IMR-90 (cell line): ENCODE measurements at places on chromosomes 1 and 21.

- no peak for DNase-seq
Measured at GRCh38 chr21:15007716-15008296, 57.0 kb downstream of the NRIP1 start.

DNA sequence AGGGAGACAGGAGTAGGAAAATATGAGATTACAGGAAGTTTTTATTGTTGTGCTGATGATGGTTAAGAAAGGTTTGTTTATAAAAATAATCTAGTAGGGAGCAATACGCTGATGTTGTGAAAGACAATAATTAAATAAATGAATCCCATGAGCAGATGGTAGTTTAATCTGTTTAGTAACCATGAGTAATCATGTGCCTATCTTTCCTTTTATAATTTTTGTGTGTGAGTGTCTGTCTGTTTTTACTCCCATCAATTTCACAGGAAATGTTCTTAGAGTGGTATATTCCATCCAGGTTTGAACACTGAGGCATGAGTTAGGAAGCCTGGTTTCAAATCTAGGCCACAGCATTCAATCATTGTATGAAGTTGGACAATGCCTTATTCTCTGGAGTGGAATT, 180.5 kb downstream of the OLFM3 start:
- DNase-seq = no peak

- peak; percentile 99 for DNase-seq
Measured at GRCh38 chr1:66464802-66465201, 69.2 kb upstream of the SGIP1 start.

DNA sequence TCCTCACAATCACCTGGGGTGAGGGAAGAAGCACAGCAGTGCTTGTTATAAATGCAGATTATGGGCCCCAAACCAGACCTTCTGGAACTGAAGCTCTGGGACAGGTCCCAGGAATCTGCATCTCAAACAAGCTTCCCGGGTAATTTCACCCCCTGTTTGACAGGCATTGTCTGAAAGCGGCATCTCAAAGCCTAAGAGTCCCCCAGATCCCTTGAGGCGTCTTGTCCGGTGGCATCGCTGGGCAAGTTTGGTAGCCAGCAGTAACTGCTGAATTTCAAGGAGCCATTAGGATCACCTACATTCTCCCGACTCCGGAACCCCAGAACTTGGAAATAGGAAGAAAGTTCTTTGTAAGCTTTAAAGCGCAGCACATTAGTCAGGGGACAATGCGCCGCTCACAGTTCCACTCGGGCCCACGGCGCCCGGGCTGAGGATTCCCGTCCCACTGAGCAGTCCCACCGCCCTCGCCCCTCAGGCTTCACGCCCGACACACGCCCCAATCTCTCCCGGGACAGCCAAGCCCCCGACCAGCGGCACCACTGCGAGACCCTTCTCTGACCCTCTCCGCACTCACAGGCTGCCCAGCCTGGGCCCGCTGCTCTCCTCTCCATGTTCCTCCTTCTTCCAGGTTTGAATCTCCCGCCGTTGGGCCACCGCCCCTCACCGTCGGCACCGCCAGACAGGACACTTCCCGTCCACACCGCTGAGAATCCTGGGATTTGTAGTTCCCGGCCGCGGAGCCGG, at the start of gene IQGAP3:
IQGAP3 (minus strand) TSS at position 647 of the 744 bp plus-strand sequence; CDS start at position 611, 36 bp downstream.
- peak; percentile 69 for DNase-seq

DNA sequence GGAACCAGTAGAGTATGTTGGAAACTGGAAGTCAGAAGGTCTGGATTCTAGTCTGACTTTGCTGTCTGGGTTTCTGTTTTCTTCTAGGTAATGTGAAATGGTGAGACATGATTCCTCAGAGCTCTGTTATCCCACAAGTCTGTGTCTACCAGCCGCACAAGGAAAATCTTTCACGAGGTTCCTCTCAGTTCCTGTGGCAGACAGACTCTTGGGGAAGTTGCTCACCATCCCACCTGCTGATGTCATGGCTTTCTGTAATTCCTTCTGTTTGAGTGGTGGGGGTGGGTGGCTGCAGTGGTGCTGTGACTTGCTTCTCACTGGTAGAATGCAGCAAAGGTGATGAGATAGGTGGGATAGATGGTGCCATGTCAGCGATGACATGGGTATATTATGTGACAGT, 17.1 kb upstream of the SCMH1 start:
- DNase-seq = no peak
